Nasal cavity respiratory epithelium epithelial cell of viscerocranial mucosa (primary cell): ENCODE measurements at places on chromosomes 13 and 19. TPM values are rescaled to one million over a fixed set of nuclear protein-coding genes. Genes with fewer than 3 reads are reported as not detected.

Gene PRODH2
- not detected in 2 replicates for total RNA-seq

Gene CEACAM7
- 0.34 and 2.2 TPM in 2 replicates for total RNA-seq

Gene ZNF565
- 7.2 and 8.7 TPM in 2 replicates for total RNA-seq

Gene SIGLEC10
- total RNA-seq: not detected in 2 replicates

Gene PSG6
- total RNA-seq: not detected in 2 replicates

Gene PRSS57
- not detected in 2 replicates for total RNA-seq
